ENCODE measurements at places on chromosomes 16 and 17. TPM values are rescaled to one million over a fixed set of nuclear protein-coding genes. Genes with fewer than 3 reads are reported as not detected.

RUNDC3A gene
- total RNA-seq = 67.6 TPM

ADCY7 gene
- total RNA-seq = 9.4 TPM

MYH2 gene
- not detected for total RNA-seq

KRT40 gene
- not detected for total RNA-seq

ZSCAN10 gene
- not detected for total RNA-seq

SEPTIN1 gene
- 0.94 TPM for total RNA-seq

NHLRC4 gene
- 0.31 TPM for total RNA-seq

SYCE1L gene
- total RNA-seq = 2.8 TPM

NACA2 gene
- total RNA-seq = not detected

NSMCE1 gene
- 26.6 TPM for total RNA-seq

C17orf50 gene
- not detected for total RNA-seq

NATD1 gene
- 2.8 TPM for total RNA-seq

DPEP2 gene
- total RNA-seq = not detected

IQCK gene
- 20.0 TPM for total RNA-seq

NPIPA3 gene
- total RNA-seq = 3.8 TPM

PRAC2 gene
- total RNA-seq = not detected

SGF29 gene
- 21.3 TPM for total RNA-seq

ADORA2B gene
- 3.1 TPM for total RNA-seq

ABCA10 gene
- 4.1 TPM for total RNA-seq

RPA1 gene
- 16.0 TPM for total RNA-seq

CPHXL2 gene
- not detected for total RNA-seq

TMEM106A gene
- total RNA-seq = 1.3 TPM

ABHD15 gene
- total RNA-seq = 0.63 TPM

EXOC3L1 gene
- total RNA-seq = 0.63 TPM

PKD1 gene
- total RNA-seq = 272 TPM

RCVRN gene
- 0.31 TPM for total RNA-seq

C17orf100 gene
- total RNA-seq = 5.3 TPM

MYL4 gene
- 1.6 TPM for total RNA-seq

PRSS36 gene
- total RNA-seq = 0.31 TPM

ZKSCAN2 gene
- total RNA-seq = 25.0 TPM

ANKRD11 gene
- 82.9 TPM for total RNA-seq

TP53 gene
- total RNA-seq = 15.3 TPM

CA7 gene
- total RNA-seq = not detected

RTN4RL1 gene
- 27.9 TPM for total RNA-seq

CDK5R1 gene
- total RNA-seq = 250 TPM

DNAI2 gene
- total RNA-seq = not detected

EPOP gene
- 0.94 TPM for total RNA-seq

TMEM238L gene
- not detected for total RNA-seq

ZNF624 gene
- 22.5 TPM for total RNA-seq

STAT5A gene
- 0.94 TPM for total RNA-seq

METTL26 gene
- 36.6 TPM for total RNA-seq

TLK2 gene
- 90.5 TPM for total RNA-seq

CDRT15L2 gene
- not detected for total RNA-seq

ZNF469 gene
- 0.63 TPM for total RNA-seq

HS3ST2 gene
- 5.9 TPM for total RNA-seq

GPR142 gene
- total RNA-seq = not detected

ZNF232 gene
- total RNA-seq = 22.8 TPM

KRTAP4-11 gene
- total RNA-seq = not detected

GP2 gene
- not detected for total RNA-seq

LRRC37A3 gene
- total RNA-seq = 37.9 TPM

C16orf54 gene
- total RNA-seq = 0.31 TPM

SRCIN1 gene
- total RNA-seq = 42.3 TPM

ITGA3 gene
- 46.3 TPM for total RNA-seq

HOXB9 gene
- total RNA-seq = not detected

MAP2K4 gene
- 77.0 TPM for total RNA-seq

MAPK8IP3 gene
- total RNA-seq = 169 TPM

ABCA3 gene
- total RNA-seq = 57.3 TPM

ZFHX3 gene
- total RNA-seq = 7.2 TPM
